ENCODE measurements at places on chromosomes 4 and X.

DNA sequence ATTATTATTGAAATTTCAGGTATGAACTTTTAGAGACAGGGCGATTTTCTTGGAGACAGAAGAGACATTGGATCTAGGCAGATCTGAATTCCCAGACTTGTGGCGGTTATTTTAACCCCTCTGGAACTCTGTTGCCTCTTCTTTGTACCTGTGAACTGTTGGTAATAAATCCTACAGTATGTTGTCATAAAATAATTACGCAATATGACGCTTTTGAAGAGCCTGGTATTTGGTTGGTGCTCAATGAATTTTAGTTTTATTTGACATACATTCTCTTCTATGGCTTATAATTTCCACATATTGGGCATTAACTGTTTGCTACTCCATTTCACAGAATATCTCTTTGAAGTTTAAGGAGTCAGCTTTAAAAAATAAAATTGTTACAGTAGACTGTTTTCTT, 1496.1 kb upstream of the IGFBP7 start:
- no peak for DNase-seq

- no peak for DNase-seq
Measured at GRCh38 chr4:78599931-78600375, 48.4 kb downstream of the ANXA3 start.

DNA sequence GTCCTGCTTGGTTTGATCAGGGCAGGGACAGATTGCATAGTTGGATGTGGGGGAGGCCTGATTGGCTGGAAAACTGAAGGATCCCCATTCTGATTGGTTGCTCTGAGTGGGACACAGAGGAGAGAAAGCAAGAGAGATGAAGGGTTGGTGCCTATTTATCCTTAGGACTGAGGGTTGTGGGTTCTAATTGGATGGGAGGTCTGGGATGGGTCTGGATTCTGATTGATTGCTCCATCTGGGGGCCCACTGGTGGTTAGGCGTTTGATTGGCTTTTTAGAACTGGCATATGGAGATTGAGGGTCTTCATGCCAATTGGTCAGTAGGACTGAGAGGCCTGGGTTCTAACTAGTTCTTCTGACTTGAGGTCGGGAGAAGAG, 644 bp upstream of the EBP start:
- DNase-seq = no peak

GRCh38 chrX:1231850-1232465, 19.5 kb upstream of the CRLF2 start:
- no peak for DNase-seq

- no peak for DNase-seq
Measured at GRCh38 chrX:30787012-30787411, 102.0 kb downstream of the TAB3 start.

GRCh38 chr4:168124008-168124641, 31.8 kb downstream of the ANXA10 start:
- no peak for DNase-seq

- no peak for DNase-seq
Measured at GRCh38 chr4:70991596-70991995, 1.9 kb upstream of the DCK start.

DNA sequence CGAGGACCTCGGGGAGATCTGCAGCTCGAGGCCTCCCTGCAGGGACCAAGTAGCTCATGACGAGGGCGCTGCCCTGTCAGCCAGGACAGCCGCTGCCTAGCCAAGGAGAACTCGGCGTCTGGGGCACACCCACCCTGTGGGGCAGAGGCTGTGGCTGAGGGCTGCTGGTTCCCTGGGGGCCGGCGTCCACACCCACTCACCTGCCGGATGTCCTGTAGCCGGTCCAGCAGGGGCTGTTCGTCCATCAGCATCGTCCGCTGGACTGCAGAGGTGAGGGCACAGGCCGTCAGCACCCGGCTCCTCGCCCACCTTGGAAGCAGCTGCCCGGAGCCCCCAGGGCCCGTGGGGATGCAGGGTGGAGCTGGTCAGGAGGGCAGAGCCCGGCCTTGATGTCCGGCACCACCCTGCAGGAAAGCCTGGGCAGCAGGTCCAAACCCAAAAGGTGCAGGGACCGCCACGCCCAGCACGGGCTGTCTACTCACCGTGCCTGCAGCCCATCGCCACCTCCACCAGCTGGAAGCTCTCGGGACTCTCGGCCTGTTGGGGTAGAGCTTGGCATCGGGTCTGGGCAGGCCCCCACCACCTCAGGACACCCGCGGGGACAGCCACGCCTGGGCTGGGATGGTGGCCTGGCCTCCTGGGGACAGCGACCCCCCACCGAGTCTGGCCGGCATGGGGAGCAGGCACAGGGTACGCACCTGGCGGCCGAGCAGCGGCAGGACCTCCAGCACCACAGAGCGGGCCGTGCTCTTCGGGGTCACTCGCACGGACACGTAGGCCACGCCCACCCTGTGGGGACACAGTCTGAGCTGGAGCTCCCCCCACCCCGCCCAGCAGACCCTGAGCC, 6.9 kb downstream of the DGKQ start:
- no peak for DNase-seq

DNA sequence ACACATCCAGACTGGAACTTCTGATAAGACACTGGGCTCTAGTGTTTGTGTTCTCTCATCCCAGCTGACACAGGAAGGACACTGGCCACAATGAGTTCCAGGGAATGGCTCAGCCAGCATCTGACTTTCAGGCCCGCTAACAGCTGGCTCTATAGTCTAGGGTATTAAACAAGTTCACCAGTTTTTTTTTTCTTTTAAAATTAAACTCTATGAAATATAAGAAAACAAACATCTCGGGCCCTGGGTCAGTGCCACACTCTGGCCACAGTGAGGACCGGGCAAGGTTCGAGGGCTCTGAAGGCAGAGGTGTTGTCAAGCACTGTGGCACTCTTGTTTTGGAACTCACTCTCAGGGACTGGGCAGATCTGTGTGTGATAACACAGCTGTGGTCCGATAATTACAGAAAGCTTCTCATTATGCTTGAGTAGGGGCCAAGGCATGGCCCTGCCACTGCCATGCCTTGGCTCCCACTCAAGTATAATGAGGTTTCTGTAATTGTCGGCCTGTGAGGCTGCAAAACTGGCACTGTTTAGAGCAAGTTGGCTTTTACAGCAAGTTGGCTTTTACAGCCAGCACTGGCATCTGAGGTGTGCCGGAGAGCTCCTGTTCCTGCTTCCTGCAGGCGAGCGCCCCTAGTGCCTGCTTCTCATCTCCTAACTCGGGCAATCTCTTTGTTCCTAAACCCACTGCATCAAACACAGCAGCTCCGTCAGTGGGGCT, 62.8 kb downstream of the PPP1R2C start:
- DNase-seq = no peak

DNA sequence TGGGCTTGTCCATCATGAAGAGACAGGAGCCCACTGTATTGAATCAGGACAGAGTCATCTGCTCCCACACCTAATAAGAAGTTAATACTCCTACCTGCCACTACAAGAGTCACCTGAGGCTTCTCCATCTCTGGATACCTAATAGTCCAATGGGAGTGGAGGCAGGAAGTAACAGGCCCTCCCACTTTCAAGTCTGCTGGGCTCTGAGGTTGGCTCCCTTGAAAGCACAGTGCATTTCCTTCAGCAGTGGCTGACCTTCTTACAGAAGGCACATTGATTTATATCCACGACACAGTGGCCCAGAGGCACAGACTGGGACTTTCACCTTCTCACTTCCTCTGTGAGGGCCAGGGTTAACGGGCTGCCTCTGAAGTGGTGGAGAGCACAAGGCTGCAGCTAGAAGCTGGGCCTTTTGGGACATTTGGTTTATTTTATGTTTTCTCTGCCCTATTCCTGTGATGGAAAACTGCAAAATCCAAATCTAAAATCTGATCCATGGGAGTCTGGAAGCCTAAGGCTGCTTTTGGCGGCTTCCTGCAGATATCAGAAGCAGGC, 38.1 kb downstream of the FRG2 start:
- no peak for DNase-seq

- DNase-seq = no peak
Measured at GRCh38 chr4:80215449-80216052, 18.2 kb downstream of the PRDM8 start.

- DNase-seq = no peak
Measured at GRCh38 chr4:180698550-180699195, 1544.5 kb upstream of the TENM3 start.

DNA sequence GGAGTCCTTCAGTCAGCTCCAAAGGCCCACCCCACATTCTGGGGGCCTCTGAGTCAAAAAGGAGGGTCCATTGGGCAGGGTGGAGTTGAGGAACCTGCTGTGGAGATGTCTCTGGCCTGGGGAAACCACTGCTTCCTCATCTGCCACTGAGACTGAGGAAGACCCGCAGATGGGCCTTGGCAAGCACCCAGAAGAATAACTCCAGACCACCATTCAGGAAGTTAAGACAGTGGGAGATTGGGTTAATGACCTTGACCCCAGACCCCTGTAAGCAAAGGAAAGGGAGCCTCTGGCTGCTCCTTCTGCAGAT, 8.1 kb upstream of the HSD17B10 start:
- DNase-seq = no peak

DNA sequence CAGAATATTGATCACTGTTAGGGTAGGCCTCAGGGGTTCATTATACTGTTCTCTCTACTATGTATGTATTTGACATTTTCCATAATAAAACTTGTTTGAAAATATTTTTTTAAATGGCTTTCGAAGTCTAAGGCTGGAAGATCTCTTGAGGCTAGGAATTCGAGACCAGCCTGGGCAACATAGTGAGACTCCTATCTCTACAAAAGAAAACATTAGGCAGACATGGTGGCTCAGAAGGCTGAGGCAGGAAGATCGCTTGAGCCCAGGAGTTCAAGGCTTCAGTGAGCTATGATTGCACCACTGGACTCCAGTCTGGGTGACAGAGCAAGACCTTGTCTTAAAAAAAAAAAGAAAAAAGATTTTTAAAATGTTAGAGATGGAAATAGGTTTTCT, 15.5 kb upstream of the TBC1D14 start:
- DNase-seq = no peak

DNA sequence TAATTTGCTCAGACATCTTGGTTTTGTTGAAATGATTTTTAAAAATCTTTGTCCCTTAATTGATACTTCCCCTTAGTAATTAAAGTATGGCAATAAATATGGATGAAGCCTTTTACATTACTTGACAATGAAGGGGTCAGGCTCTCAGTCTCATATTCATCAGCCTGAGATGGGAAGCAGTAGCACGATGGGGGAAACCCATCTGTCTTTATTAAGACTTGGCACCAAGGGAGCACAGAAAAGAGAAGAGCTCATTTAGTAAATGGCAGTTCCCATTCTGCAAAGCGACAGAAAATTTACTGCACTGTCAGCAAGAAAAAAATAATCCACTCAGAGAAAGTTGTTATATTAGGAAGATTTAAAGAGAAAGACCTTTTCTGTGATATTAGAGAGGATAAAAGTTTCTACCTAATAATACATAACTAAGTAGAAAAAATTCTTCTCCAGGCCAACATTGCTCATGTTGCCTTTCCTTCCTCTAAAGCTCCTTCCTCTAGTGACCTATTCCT, 7.9 kb upstream of the SERTM2 start:
- DNase-seq = no peak

- no peak for DNase-seq
Measured at GRCh38 chrX:66014084-66014483, 25.8 kb downstream of the VSIG4 start.
